ENCODE measurements at places on chromosomes 12 and 14. TPM values are rescaled to one million over a fixed set of nuclear protein-coding genes. Genes with fewer than 3 reads are reported as not detected.

Gene RNASE3
- not detected for total RNA-seq

Gene BIN2
- 0.09 TPM for total RNA-seq

Gene GPR84
- total RNA-seq: 0.11 TPM

Gene GNPNAT1
- total RNA-seq: 47.4 TPM

Gene COX8C
- total RNA-seq: not detected

Gene TMPRSS12
- total RNA-seq: not detected

Gene SLC6A13
- 0.31 TPM for total RNA-seq

Gene IFNG-AS1
- not detected for total RNA-seq

Gene GPD1
- 0.23 TPM for total RNA-seq

Gene RD3L
- total RNA-seq: not detected

Gene AMHR2
- total RNA-seq: 0.86 TPM

Gene TRPV4
- total RNA-seq: 0.16 TPM

Gene HOXC9
- 11.0 TPM for total RNA-seq

Gene AMN
- total RNA-seq: 0.54 TPM

Gene IL22
- not detected for total RNA-seq

Gene RPL10L
- not detected for total RNA-seq

Gene CHGA
- total RNA-seq: 1.7 TPM

Gene SSPN
- 0.39 TPM for total RNA-seq

Gene TGFB3
- total RNA-seq: 0.91 TPM

Gene SCN8A
- total RNA-seq: 1.5 TPM

Gene CLEC9A
- total RNA-seq: not detected

Gene BDKRB2
- total RNA-seq: 1.1 TPM

Gene ATXN3
- 45.4 TPM for total RNA-seq
